ENCODE measurements at places on chromosomes 4 and X. TPM values are rescaled to one million over a fixed set of nuclear protein-coding genes. Genes with fewer than 3 reads are reported as not detected.

DNA sequence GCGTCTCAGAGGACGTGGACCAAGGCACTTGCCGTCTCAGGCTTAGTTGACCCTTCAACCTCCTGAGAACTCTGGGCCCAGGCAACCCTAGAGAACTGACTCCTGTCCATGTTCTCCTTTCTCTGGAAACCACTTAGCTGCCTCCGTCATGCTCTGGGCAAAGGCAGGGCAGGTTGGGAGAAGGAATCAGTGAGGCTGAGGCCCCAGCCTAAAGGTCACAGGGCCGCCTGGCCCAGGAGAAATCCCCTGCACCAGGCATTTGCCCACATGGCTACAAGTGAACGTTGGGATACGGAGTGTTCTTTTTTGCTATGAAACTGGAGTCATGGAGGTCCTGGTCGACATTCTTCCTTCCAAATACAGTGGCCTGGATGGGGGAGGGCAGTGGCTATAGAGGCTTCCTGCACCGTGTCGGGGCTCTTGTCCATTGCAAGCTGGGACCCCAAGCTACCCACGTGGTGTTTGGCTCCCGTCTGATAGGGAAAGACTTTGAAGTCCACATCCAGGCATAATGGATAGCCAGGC lies 76.0 kb downstream of the CRMP1 start:
- H3K27me3 ChIP-seq = no peaks in the 10 kb centered on the region
- no peak for DNase-seq
- H3K27ac ChIP-seq = no peak overlapping the region
- no peak overlapping the region for H3K4me3 ChIP-seq
- H3K36me3 ChIP-seq = peaks cover 52% of the 10 kb centered on the region

HTN3 gene
- not detected for total RNA-seq

GRCh38 chr4:189767941-189768340 lies 172.7 kb upstream of the FRG1 start:
- H3K4me3 ChIP-seq = no peak overlapping the region
- no peaks in the 10 kb centered on the region for H3K4me1 ChIP-seq
- H3K27me3 ChIP-seq = no peaks in the 10 kb centered on the region
- no peak for DNase-seq
- H3K36me3 ChIP-seq = no peaks in the 10 kb centered on the region

DNA sequence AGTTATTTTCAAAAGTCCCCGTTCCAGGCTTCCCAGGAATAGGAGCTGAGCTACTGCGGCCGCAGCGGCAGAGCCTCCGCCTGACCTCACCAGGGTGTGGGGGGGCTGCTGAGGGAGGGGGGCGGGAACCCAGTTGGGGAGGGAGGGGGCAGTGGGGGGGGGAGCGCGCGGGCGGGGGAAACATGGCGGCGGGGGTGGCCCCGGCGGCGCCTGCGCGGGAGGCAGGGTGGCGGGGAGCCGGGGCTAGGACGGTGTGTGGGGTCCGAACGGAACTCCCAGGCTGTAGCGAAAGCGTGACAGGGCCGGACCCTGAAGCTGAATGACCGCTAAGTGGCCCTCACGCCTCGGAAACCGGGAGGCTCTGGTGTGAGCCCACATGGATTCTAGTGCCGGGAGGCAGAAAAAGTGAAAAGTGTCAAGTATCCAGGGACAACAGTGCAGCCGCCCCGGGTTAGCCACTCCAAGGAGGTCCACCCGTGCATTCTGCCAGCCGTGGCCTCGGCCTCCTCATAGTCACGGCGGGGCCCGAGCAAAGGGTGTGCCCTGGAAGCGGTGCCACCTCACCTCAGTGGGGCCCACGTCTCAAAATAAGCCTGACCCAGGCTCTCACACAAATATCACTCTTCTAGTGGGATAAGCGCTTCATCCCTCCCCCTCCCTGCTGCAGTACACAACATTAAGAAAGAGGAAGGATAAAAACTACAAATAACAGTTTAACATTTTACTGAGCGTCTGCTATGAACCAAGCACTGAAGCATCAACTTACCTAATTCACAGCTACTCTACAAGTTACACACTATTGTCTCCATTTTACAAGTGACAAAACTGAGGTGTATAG lies at the start of gene KLHL13:
KLHL13 (minus strand) TSS at position 98 of the 838 bp plus-strand sequence. CDS start 88,337 bp downstream, outside the sequence.
- DNase-seq = peak; percentile 45
- H3K4me3 ChIP-seq = peak within 1 kb of the TSS; percentile 41
- H3K36me3 ChIP-seq = no peaks in the 10 kb centered on the region
- no peaks in the 10 kb centered on the region for H3K27me3 ChIP-seq

RBM46 gene
- total RNA-seq = 0.23 TPM

ZNF630 gene
- total RNA-seq = 1.7 TPM

AREG gene
- total RNA-seq = 2.1 TPM

- no peaks in the 10 kb centered on the region for H3K4me1 ChIP-seq
- DNase-seq = no peak
- no peak overlapping the region for H3K4me3 ChIP-seq
- H3K36me3 ChIP-seq = peaks cover 9% of the 10 kb centered on the region
Measured at GRCh38 chr4:113270520-113271319, 221.3 kb downstream of the ANK2 start.

GRCh38 chr4:55069248-55069647 lies 56.1 kb downstream of the KDR start:
- DNase-seq = no peak
- H3K4me1 ChIP-seq = peaks cover 13% of the 10 kb centered on the region
- H3K27me3 ChIP-seq = no peaks in the 10 kb centered on the region

GRCh38 chr4:168151327-168151726 lies 59.0 kb downstream of the ANXA10 start:
- no peaks in the 10 kb centered on the region for H3K27me3 ChIP-seq
- H3K36me3 ChIP-seq = no peaks in the 10 kb centered on the region
- DNase-seq = no peak
- H3K27ac ChIP-seq = no peak overlapping the region
- H3K4me3 ChIP-seq = no peak overlapping the region

RAB40A gene
- not detected for total RNA-seq

- no peaks in the 10 kb centered on the region for H3K4me1 ChIP-seq
- no peak overlapping the region for H3K4me3 ChIP-seq
- no peak overlapping the region for H3K27ac ChIP-seq
- DNase-seq = no peak
- H3K36me3 ChIP-seq = peaks cover 3% of the 10 kb centered on the region
Measured at GRCh38 chr4:105327956-105328355, 145.9 kb downstream of the PPA2 start.

DNA sequence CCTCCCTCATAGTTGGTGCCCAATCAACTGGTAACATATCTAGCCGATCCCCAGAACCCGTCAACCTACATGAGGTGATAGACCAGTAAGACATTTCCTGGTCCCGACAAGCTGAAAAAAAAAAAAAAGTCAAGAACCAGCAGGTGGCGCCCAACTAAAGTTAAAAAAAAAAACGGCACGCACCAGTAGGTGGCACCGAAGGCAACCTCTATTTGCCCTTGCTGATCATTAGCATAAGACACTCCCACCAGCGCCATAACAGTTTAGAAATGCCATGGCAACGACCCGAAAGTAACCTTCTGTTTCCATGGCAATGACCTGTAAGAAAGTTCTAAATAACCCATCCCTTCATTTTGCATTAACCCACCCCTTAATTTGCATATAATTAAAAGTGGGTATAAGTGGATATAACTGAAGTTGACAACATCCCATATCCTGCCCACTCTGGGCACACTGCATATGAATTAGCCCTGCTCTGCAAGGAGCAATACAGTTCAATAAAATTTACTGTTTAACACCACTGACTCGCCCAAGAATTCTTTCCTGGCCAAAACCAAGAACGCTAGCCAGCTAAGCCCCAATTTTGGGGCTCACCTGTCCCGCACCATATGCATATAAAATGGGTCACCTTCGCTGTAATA lies 83.9 kb upstream of the SPANXB1 start:
- no peak overlapping the region for H3K4me3 ChIP-seq
- no peaks in the 10 kb centered on the region for H3K36me3 ChIP-seq
- H3K4me1 ChIP-seq = no peaks in the 10 kb centered on the region
- H3K27ac ChIP-seq = no peak overlapping the region
- DNase-seq = no peak

DNA sequence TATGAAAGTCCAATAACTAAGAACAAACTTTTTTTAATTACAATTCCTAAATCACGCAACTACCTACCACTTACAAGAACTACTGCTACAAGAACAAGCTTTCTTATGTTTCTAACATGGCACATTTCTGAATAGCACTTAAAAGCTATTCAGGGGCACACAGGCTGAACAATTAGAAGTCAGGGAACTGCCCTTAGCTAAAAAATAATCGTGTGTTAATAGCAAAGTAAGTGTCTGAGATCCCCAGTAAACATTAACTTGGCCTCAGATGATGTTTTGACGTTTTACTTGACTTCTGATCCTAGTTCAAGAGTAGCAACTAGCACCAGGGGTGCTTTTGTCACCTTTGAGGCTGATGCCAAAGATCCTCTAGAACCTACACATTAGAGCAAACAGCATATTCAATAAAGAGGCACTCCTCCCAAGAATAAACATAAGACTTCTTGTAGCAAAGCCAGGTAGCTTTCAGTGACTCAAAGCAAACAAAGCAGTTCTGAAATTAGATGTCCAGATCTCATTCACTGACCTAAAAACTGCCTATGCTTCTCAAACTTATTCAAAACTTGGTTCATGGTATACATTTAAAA lies 16.2 kb downstream of the SPOCK3 start:
- no peaks in the 10 kb centered on the region for H3K36me3 ChIP-seq
- H3K27ac ChIP-seq = no peak overlapping the region
- H3K27me3 ChIP-seq = no peaks in the 10 kb centered on the region
- H3K4me1 ChIP-seq = no peaks in the 10 kb centered on the region
- H3K4me3 ChIP-seq = no peak overlapping the region
- DNase-seq = no peak

PPID gene
- 32.8 TPM for total RNA-seq

- H3K4me1 ChIP-seq = no peaks in the 10 kb centered on the region
- no peak overlapping the region for H3K27ac ChIP-seq
- H3K4me3 ChIP-seq = no peak overlapping the region
- H3K36me3 ChIP-seq = no peaks in the 10 kb centered on the region
- DNase-seq = peak; percentile 38
Measured at GRCh38 chr4:1510931-1511330, 104.7 kb upstream of the NKX1-1 start.

SMARCA1 gene
- total RNA-seq = 36.3 TPM

GRCh38 chr4:100657187-100657586 lies 139.4 kb upstream of the EMCN start:
- H3K4me1 ChIP-seq = no peaks in the 10 kb centered on the region
- no peaks in the 10 kb centered on the region for H3K27me3 ChIP-seq
- DNase-seq = no peak

WDR1 gene
- 206 TPM for total RNA-seq

GRCh38 chr4:185710487-185710995 lies 101.5 kb downstream of the SORBS2 start:
- DNase-seq = no peak
- H3K27ac ChIP-seq = peak overlapping the region; percentile 27
- peaks cover 56% of the 10 kb centered on the region for H3K4me1 ChIP-seq
- no peaks in the 10 kb centered on the region for H3K36me3 ChIP-seq
- no peaks in the 10 kb centered on the region for H3K27me3 ChIP-seq
- no peak overlapping the region for H3K4me3 ChIP-seq

SSX4 gene
- total RNA-seq = not detected

DNA sequence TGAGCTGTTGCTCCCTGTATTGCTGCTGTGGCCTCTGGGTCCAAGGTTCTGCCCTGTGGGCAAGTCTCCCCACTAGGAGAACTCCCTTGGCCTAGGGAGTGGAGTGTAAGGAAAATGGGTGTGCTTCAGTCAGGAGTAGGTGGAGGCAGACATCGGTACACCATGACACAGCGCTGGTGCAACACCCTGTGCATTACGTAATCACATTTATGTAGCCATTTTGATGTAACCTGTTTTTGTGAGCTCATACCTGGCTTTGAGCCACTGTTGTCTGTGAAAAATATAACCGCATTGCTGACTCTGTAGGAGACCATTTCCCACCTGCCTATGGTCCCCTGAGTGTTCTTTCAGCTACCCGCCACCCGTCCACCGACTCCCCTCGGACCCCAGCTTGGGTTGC lies 700.5 kb upstream of the AGA start:
- H3K27me3 ChIP-seq = no peaks in the 10 kb centered on the region
- DNase-seq = no peak
- H3K36me3 ChIP-seq = no peaks in the 10 kb centered on the region
- H3K4me1 ChIP-seq = no peaks in the 10 kb centered on the region

DNA sequence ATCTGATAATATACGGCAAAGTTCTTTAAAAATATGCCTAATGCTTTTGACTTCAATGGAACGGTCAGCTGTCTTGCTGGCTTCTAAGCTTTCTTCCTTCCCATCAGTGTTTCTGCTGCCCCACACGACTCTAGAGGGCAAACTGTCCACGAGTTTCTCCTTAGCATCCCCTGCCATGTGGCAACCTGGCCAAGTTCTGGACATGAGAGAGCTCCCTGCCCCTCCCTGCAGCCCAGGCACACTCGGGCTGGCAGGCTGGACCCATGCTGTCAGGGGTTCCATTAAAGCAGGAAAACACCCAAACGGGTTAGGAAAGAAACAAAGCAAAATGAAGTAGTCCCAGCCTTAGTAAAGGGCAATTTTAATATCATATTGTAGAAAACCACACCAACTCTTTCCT lies 38.8 kb downstream of the KDR start:
- H3K4me3 ChIP-seq = no peak overlapping the region
- peaks cover 37% of the 10 kb centered on the region for H3K4me1 ChIP-seq
- no peaks in the 10 kb centered on the region for H3K36me3 ChIP-seq
- DNase-seq = no peak
- H3K27me3 ChIP-seq = no peaks in the 10 kb centered on the region
- H3K27ac ChIP-seq = no peak overlapping the region

ARHGAP6 gene
- total RNA-seq = 5.6 TPM

GRCh38 chrX:136166221-136166855 lies 19.0 kb downstream of the FHL1 start:
- no peaks in the 10 kb centered on the region for H3K27me3 ChIP-seq
- H3K27ac ChIP-seq = no peak overlapping the region
- H3K4me1 ChIP-seq = peaks cover 25% of the 10 kb centered on the region

- H3K36me3 ChIP-seq = no peaks in the 10 kb centered on the region
- DNase-seq = no peak
- H3K4me1 ChIP-seq = peaks cover 5% of the 10 kb centered on the region
- H3K4me3 ChIP-seq = no peak overlapping the region
- H3K27me3 ChIP-seq = peaks cover 8% of the 10 kb centered on the region
Measured at GRCh38 chrX:69029771-69030170, 135.5 kb downstream of the PJA1 start.

DNA sequence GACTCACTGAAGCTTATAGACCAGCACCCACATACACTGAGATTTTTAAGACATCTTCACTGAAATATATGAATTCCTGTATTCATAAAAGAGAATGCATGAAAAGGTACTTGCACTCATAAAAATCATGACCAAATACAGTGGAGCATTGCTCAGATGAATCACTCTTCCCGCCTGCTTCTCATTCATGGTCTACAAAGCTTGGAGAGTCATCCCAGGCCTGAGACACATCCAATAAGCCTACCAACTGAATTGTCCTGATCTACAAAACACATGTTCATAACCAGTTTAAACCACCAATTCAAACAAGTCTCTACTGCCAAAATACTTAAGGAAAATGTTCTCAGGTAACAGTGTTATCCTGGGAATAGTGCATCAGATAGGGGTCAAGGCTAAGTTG lies 38.1 kb downstream of the PROM1 start:
- no peaks in the 10 kb centered on the region for H3K36me3 ChIP-seq
- DNase-seq = no peak
- no peak overlapping the region for H3K27ac ChIP-seq

FAM120C gene
- 3.4 TPM for total RNA-seq

- peaks cover 16% of the 10 kb centered on the region for H3K4me1 ChIP-seq
- no peaks in the 10 kb centered on the region for H3K36me3 ChIP-seq
- H3K27me3 ChIP-seq = no peaks in the 10 kb centered on the region
- DNase-seq = peak; percentile 21
Measured at GRCh38 chrX:79259073-79259689, 108.0 kb downstream of the ITM2A start.

GRCh38 chrX:155028129-155028528 lies 1.5 kb downstream of the FUNDC2 start:
- no peaks in the 10 kb centered on the region for H3K27me3 ChIP-seq
- DNase-seq = no peak
- no peaks in the 10 kb centered on the region for H3K36me3 ChIP-seq
- peak overlapping the region; percentile 99 for H3K27ac ChIP-seq
- H3K4me1 ChIP-seq = no peaks in the 10 kb centered on the region

Data from heart left ventricle (tissue), 16 donors.